ENCODE measurements at places on chromosomes 2 and 18. TPM values are rescaled to one million over a fixed set of nuclear protein-coding genes. Genes with fewer than 3 reads are reported as not detected.

DNA sequence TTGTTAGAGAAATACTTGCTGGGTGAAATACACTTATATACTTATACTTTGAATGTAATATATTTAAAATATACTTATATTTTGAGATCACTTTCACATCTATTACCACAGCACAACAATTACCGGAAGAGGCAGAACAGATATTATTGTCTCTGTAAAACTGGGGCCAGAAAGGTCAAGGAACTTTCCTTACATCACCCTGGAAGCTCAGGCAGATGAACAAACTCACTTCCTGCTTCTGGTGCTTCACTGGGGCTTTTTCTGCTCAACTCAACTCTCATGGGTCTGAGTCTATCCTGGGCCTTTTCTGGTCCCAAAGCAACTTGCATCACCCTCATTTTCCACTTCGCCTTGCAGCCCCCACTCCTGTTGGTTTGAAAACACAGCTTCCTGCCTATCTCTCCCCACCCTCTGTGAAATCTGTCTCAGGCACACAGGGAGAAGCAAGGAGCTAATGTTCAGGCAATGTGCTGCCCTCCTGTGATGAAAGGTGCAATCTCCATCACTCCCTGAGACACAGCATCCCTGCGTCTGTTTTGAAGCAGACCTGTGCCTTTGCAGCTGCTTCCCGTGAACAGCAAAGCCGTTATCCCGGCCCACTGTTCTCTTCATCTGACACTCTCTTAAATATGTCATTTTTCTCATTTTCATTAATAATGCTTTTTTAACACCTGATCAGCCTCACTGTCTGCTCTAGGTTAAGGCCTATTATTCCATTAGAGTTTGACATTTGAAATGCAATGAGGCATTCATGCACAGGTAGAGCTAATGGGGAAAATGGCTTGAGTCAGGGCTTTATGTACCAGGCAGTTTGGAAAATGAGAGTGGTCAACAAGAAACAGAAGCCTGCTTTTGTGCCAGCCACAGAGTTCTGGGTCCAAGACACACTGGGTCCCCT lies 251.9 kb upstream of the CHAC2 start:
- DNase-seq: no peak

- DNase-seq: no peak
These were observed 325.8 kb upstream of the REG3G start for GRCh38 chr2:78699696-78700095.

DNA sequence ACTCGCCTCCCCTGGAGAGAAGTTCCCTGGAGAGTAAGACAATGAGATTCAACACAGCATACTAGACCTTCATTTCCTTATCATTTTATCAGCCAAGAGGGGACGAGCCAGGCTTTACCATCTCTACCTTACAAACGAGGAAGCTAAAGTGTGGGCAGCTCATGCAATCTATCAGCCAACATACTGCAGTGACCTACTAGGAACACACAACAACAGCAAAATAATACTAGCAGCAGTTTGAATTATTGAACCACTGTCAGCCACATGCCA lies 60.0 kb upstream of the TEX51 start:
- no peak for DNase-seq

DNA sequence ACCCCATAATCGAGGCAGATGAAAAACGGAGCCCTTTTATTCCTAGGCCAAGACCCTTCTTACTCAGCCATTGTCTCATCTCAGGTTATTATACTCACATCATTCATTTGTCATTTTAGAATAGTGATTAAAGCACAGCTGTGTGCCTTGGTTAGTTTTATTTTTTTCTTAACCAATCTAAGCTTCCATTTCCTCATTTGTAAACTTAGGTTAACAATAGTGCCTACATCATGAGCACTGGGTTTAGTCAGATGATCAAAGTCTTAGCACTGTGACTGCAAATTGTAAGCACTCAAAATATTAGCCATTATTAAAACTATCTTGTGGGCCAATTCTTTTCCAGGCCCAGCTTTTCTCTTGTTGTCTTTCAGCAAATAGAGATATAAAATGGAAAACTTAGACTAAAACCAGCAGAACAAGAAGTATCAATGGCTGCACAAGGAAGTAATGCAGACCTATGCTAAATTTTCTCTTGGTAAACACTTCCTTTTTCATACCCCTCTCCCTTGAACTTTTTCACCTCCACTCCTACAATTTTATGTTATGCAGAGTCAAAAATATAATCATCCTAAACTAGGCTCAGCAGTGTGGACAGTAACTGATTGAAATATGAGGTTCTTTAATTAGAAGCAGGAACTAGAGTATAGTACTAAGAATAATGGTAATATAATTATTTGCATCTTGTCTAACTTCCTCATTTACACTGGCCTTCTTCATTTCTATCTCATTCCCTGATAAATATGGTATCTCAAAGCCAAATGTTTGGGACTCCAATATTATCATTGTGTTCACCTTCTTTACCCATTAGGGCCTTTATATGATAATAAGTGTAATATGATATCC lies 21.5 kb upstream of the GALNT3 start:
- DNase-seq: no peak

- DNase-seq: no peak
These were observed 46.3 kb downstream of the ARL4C start for GRCh38 chr2:234450431-234451124.

DNA sequence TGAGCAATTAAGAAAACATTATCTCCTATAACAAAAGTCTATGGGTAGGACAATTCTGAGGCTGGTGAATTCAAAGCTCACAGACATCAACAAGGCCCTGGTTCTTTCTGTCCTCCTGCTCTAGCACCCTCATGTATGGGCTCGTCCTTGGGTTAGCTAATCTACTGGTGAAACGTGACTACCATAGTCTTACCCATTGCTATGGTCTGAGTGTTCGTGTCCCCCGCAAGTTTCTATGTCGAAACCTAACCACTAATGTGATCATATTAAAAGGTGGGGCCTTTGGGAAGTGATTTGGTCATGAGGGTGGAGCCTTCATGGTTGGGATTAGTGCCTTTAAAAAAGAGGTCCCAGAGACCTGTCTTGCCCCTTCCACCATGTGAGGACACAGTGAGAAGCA lies 564.7 kb downstream of the TNS1 start:
- no peak for DNase-seq

DNA sequence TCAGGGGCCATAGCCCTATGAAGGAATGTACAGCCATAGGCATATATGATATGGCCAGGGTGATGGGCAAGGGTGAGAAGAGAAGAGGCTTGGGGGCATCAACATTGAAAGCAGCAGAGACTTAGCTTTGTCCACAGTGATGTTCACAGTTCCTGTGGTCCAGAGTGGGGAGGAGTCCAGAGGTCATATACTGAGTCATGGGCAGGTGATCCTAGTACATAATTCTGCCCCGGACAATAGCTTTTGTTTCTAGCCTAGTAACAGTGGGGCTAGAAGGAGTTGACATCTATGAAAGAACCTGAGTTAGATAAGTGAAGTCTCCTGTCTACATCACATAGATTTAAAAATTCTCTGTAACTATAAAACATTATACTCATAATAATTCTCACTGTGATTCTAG lies 496.3 kb upstream of the TNP1 start:
- no peak for DNase-seq

DNA sequence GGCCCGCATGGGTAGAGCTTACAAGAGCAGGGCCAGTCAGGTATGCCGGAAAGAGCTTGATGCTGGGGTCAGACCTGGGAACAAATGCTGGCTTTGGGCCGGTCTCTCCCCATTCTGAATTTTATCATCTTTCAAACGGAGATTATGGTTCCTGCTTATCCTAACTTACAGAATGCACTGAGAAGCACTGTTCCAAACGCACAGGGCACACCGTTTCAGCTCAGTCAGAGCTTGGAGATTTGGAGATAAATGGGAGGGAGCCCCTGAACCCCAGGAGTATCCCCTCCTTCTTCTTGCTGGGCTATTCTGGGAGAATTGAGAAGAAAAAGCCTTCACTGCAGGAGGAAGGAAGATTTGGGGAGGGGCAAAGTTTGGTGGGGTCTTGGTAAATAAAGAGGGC lies 169.4 kb downstream of the DDX1 start:
- DNase-seq: no peak

- no peak for DNase-seq
These were observed 5.6 kb upstream of the ASB1 start for GRCh38 chr2:238420878-238421694.

GRCh38 chr2:239956818-239957261 lies 68.3 kb downstream of the NDUFA10 start:
- no peak for DNase-seq

DNA sequence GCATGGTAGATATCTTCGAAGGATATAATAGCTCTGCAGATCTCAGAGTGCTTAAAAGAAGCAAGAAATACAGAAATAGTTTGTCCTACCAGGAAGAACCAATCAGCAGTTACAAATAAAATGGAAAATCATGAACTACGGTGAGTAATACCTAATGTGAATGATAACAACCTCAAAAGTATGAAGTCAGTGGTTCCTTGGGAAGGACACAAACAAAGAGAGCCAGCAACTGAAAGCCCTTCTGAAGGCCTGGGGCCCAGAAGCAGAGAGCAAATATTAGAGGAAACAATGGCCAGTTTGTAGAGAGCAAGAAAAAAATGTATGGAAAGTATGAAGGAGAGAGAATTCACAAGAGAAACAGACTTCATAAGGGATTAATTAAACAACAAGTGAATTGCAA lies 226.8 kb upstream of the CHST9 start:
- no peak for DNase-seq

DNA sequence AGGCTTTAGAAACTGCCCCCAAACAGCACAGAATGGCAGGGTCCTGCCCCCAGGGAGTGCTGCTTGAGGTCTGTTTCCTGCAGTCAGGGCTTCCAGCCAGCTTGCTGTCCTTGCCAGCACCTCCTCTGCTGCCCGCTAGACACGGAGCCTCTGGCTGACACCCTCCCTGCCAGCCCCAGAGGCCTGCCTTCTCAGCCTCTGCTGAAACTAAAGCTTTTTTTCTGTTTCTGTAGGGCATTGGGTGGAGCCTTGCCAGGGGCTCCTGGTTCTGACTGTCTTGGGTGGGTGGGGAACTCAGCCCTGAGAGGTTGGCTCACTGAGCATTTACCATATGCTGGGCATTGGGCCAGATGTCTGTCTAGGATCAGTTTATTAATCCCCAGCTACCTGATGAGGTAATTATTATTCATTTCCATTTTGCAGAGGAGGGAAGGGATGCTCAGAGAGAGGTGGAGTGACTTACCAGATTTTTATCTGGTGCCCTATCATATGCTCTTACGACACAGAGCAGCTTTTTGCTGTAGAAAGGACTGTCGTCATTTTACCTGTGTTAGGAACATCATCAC lies 35.4 kb downstream of the INPP4A start:
- no peak for DNase-seq

- peak; percentile 49 for DNase-seq
These were observed 281.6 kb downstream of the ZNF385B start for GRCh38 chr2:179579800-179580199.

DNA sequence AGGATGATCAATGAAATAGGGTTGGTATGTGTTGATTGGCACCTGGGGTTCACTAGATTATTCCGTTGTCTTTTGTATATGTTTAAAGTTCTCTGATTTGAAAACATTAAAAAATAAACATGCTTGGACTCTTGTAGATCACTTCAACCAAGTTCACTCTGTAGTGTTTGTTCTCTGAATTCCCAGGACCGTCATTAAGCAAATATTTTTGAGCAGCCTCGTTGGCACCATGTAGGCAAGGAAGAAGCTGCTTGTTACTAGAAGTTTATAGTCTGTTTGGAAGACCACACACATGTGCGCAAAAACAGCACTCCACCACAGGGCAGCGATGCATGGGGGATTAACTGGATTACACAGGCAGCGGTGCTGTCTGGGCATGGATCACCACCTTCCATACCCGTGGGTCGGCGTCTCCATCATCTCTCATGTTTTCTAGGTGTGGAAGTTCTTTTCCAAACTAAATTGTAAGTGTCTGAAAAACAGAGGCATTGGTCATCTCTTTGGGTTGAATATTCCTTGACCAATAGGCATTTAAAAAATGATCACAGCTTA lies 212.2 kb downstream of the FHOD3 start:
- no peak for DNase-seq

GRCh38 chr2:221202431-221202830 lies 369.7 kb downstream of the EPHA4 start:
- DNase-seq: no peak

GRCh38 chr2:38634684-38635083 lies 31.2 kb upstream of the GALM start:
- DNase-seq: no peak

GRCh38 chr18:53526101-53526870 lies 698.2 kb downstream of the MBD2 start:
- no peak for DNase-seq

DNA sequence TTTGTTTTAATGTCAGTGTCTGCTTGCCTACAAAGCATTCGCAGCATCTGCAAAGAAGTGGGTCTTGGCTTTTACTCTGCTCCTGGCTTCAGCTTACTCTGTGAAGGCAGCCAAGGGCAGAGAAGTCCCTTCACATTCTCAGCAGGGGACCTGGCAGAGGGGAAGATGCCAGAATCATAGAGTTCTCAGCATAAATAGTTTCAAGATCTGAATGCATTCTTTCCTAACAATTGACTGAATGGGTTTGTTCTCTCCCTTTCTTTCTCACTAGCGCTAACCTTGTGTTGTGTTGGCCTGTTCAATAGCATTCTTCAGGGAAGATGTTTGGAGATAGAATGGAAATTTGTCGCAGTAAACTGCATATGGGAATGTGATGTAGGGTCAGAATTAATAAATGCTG lies 106.9 kb downstream of the FARSB start:
- DNase-seq: peak; percentile 38

DNA sequence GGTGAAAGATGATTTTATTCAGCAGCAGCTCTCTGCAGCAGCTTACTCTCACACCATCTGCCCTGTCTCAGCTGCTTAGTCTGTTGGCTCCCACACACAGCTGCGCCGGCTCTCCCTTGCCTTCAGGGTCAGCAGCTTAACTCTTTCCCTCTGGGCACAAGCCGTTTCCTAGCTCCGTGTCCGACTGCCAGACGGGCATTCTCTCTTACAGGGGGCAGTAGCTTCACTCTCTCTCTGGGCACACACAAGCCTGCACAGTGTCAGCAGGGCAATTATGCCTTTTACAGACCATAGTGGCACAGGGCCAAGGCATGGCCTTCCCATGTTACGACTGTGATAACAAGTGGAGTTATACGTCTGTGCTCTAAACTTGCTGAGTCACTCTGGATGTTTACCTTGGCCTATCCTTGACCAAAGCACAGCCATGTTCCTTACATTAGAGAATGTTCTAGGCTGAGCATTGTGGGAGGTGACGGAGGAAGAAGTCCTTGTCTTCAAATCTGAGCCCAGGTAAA lies 31.7 kb downstream of the PCARE start:
- DNase-seq: peak; percentile 56

Gene NEURL3
- 0.18 TPM for polyA plus RNA-seq

Gene LHCGR
- polyA plus RNA-seq: 0.21 TPM

Gene CDH19
- polyA plus RNA-seq: 0.15 TPM

Gene PREB
- 43.8 TPM for polyA plus RNA-seq

Gene ACVR1C
- polyA plus RNA-seq: 0.18 TPM

Gene SERPINB2
- polyA plus RNA-seq: 0.27 TPM

Gene SCN7A
- 99.0 TPM for polyA plus RNA-seq

Gene C18orf54
- 10.0 TPM for polyA plus RNA-seq

Gene CRIM1
- polyA plus RNA-seq: 31.8 TPM

Gene ASIC4
- polyA plus RNA-seq: 0.22 TPM

Gene CROCC2
- polyA plus RNA-seq: 3.5 TPM

Gene ICOS
- 0.15 TPM for polyA plus RNA-seq

Gene HRH4
- polyA plus RNA-seq: 0.10 TPM

Gene GAREM1
- 16.1 TPM for polyA plus RNA-seq

Gene HSPD1
- polyA plus RNA-seq: 456 TPM
